ENCODE measurements at places on chromosomes 7 and 10.

DNA sequence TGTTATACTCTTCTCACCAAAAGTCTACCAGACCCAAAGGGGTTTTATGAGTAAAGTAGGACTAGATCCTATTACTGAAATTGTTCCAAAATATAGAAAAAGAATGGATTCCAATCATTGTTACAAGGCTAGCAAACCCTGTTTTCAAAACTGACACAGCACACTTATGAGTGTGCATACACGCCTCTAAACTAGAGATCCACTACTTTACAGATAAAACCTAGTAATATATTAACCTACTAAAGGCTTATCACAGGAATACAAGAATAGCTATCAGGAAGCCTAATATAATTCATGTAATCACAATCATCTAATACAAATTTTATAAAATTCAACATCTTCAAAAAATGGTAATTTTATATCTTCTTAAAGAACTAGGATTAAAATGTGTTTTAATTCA is 52.2 kb downstream of the ERCC6 start:
- DNase-seq, result no peak

GRCh38 chr7:158616050-158616449 is 28.4 kb upstream of the PTPRN2 start:
- DNase-seq, result no peak

- DNase-seq, result no peak
These were observed 32.4 kb upstream of the CCDC7 start for GRCh38 chr10:32413513-32413912.

- no peak for DNase-seq
These were observed 34.4 kb downstream of the ASAH2 start for GRCh38 chr10:50216894-50217293.

DNA sequence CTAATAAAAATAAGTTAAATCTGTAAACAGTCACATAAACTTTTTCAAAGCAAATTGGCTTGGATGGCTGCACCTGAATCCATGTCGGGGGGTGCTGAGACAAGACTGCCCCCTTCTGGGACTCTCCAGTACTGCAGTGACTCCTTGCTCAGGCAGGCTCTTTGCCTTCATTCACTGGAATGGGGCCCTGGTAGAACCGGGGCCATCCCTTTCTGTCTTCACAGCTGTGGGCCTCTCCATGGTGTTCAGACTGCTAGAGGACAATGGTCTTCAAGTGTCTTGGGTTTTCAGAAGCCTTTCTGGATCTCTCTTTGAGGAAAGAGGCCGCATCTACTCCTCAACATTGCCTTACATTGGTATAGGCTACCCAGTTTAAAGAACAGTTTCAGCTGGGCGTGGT is 16.1 kb upstream of the IMPDH1 start:
- DNase-seq, result no peak

DNA sequence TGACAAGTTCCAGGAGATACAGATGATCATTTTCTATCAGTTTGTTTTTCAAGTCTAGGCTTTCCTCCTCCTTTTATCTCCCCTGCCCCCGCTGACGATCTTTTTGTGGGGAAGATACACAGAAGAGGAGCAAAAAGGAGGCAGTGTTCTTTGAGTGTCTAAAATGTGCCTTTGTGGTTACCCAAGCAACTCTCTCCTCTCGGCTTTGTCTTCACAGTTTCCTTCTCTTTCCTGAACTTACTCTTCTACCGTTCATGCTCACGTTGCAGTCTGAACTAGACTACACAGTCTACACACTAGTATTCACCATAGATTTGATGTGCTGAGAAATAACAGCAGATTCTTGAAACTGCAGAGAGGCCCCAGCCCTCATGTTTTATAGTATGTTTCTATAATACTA is 23.6 kb downstream of the CEP41 start:
- DNase-seq, result no peak

GRCh38 chr7:45682836-45683555 is 108.8 kb downstream of the ADCY1 start:
- no peak for DNase-seq

GRCh38 chr10:23065181-23065948 is 30.0 kb upstream of the MSRB2 start:
- DNase-seq, result no peak

DNA sequence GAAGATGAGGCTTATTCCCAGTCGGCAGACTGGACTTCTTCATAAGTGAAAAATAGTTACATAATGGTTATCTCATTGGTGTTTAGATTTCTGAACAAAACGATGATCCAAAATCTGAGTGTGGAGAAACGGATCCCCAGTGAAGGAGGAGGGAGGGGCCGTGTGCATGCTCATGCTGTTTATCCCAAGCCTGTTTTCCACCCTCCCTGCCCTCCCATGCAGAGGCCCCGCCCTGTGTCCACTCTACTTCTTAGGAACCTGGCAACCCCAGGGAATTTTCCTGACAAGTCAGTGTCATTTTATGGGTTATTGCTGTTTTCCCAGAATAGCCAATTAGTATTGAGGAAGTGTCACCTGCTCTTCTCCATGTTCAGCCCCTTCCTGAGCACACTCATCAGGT is 174.0 kb downstream of the CELF2 start:
- no peak for DNase-seq

DNA sequence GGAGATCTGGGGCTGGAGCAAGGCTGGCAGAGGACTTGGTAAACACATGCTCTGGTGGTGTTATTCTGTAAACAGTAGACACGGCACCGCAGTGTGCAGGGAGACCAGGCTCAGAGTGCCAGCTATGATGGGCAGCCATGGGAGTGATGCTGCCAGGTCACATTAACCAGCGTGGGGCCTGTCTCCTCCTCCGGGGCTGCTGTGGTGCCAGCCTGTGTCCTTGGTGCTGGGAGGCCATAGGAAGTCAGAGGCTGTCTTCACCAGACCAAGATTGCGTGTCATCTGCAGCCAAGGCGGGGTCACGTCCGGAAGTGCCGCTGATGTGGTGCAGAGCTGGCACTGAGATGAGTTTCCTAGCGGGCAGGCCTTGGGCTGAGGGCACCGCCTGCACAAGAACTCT is 236.0 kb downstream of the GLRX3 start:
- DNase-seq, result no peak

DNA sequence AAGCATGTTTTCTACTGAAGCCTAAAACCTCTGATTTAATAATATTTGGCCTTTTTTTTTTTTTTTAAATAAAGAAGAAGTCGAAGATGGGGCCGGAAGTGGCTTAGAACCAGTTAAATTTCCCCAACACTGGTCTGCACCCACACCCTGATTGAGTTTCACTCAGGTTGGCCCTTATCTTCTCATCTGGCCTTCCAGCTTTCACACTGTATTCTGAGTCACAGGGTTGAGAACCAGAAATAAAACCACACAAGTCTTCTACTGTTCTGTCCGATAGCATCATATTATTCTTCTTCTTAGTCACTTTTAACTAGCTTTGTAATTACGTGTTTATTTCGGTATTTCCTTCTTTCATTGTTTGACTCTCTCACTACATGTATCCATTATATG is 9.9 kb downstream of the ZNF365 start:
- DNase-seq, result no peak

DNA sequence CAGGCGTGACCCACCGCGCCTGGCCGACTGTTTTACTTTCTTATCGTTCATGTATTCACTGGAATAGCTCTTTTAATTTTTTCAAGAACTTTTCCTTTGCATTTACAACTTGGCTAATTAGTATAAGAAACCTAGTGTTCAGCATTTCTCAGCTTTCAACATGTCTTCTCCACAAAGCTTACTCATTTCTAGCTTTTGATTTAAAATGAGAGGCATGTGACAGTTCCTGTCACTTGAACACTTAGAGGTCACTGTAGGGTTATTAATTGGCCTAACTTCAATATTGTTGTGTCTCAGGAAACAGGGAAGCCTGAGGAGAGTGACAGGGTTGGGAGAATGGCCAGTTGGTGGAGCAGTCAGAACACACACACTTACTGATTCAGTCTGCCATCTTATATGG is 125.1 kb upstream of the GPR22 start:
- DNase-seq, result no peak

- no peak for DNase-seq
These were observed 245.0 kb upstream of the SORCS1 start for GRCh38 chr10:107409522-107409921.
